ENCODE measurements at places on chromosomes 2 and 18.
A peak's percentile ranks its signal among the peaks of the same experiment; 100 is the strongest.

DNA sequence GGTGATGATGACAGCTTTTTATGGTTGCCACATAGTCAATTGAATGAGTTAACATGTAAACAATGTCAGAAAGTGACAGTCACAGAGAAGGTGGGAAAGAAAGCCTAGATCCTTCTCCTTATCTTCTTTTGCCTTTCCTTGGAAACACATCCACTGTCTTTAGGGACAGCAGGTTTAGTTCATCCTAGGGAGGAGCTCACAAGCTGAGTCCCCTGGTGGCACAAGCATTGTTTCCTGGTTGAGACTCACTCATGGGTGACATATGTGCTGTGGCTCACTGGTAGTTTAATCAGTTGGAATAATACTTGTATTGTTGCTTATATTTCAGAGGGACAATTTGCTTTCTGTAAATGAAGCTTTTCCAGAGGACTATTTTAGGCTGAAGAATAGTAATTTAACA lies 598.5 kb downstream of the CNTNAP5 start:
- DNase-seq: no peak

DNA sequence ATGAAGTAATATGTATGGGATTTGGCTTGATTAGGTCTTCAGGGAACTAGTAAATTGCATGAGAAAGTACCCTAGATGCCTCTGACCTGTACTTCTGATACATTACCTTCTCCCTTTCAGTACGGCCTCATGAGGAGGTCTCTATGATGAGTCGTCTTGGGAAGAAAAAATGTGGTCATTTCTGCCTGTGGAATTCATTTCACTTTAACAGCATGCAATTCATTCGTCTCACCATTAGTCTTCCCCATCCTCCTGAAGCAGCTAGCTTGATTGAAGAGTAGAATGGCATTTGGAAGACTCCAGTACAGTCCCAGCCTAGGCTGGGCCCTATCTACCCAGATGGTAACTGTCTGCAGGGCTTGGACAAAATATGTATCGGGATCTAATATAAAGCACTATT lies 52.2 kb downstream of the TMX3 start:
- DNase-seq: no peak

GRCh38 chr2:73373344-73373743 lies 12.3 kb upstream of the ALMS1 start:
- no peak for DNase-seq

DNA sequence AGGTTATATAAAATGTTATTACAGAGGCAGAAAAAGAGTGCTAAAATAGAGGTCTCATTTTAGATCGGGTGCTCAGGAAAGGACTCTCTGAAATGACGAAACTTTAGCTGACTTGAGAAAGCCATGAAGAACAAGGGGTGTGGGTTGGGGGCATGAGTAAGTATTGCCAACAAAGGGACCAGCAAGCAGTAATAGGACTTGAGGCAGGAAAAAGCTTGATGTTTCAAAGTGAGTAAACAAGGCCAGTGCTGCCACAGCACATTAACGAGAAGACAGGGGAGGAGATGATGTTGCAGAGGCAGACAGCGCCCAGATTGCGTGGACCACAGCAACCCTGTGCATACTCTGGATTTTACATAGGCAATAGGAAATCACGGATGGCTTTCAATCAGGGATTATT lies 318.8 kb downstream of the ZEB2 start:
- DNase-seq: no peak

DNA sequence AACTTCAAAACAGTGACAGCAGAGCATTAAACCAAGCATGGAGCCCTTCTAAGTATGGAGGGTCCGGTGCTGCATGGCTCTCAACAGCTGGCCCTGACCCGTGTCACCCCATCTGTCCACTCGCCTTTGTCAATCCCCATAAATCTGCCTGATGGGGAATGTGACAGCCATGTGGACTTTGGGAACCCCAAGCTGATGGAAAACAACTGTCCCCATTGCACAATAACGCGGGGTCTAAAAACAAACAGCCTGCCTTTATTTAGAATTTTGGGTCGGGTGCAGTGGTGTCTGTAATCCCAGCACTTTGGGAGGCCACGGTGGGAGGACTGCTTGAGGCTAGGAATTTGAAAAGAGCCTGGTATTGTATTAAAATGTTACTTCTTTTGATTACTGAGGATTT lies 17.1 kb upstream of the THADA start:
- DNase-seq: no peak

GRCh38 chr2:240425697-240426096 lies 9.8 kb upstream of the GPC1 start:
- no peak for DNase-seq

DNA sequence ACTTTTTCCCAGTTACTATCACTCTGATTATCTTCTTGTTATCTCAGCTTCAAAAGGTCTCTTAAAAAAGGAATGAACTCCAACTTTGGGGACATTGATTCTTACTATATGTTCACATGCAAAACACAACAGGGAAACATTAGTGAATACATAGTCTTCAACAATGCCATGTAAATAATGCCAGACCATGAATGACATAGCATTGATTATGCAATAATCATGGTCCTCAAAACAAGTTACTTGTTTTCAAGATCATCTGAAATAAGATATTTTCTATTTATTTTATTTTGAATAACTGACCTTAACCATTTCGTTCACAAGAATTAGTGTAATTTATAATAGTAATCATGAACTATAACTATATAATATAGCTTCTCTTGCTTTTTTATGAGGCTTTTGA lies 902.3 kb downstream of the MBD2 start:
- DNase-seq: no peak

DNA sequence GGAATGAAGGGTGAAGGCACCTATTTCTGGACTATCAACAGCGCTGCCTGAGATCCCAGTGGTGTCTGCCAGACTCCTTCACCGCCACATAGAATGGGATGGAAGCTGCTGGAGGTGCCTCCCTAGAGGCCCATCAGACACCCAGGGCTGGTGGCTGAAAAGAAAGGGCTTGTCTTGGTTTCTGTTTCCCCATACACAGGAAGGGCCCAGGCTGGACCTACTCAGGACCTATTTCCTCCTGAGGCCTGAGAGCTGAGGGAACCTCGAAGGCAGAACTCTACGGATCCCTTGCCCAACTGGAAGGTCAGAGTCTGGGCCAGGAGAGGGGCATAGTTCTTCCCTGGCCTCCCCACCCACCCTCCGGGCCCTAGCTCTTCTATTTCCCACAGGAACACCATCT lies 2.9 kb upstream of the CLEC4F start:
- DNase-seq: no peak

DNA sequence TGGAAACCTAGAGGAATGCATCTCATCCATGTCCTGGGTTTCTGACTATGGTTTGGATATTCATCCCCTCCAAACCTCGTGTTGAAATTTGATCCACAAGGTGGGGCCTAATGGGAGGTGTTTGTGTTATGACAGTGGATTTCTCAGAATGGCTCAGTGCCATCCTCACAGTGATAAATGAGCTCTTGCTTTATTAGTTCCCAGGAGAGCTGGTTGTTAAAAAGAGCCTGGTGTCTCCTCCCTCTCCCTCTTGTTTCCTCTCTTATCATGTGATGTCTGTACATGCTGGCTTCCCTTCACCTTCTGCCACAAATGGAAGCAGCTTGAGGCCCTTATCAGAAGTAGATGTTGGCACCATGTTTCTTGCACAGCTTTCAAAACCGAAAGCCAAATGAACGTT lies 424.3 kb downstream of the DCC start:
- no peak for DNase-seq

- no peak for DNase-seq
These were observed 426.5 kb downstream of the SLC4A3 start for GRCh38 chr2:220053919-220054318.

DNA sequence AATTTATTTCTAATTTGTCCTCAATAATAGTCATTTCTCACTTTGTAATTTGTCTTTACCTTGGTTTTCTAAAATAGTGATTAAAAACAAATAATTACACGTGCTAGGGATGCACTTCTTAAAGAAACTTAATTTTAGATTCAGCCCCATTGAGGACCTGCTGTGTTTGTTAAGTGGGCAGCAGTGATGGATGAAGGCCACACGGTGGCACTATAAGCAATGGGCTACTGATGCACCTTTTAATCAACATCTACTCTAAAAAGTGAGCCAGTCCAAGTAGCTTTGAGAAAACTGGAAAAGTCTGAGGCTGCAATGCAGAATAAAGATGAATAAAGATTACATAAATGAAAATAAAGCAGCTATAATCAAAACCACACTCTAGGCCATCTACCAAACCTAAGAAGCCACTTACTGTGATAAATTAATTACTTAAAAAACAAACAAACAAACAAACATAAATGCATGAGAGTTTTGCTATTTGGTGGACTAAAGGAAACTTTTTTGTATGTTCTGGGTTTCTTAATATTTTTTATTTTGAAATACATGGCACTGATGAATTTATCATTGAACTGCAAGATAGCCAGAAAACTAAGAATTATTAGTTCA lies 89.3 kb downstream of the PDE11A start:
- DNase-seq: no peak

- DNase-seq: no peak
These were observed 159.4 kb downstream of the CCDC148 start for GRCh38 chr2:158297120-158297519.

DNA sequence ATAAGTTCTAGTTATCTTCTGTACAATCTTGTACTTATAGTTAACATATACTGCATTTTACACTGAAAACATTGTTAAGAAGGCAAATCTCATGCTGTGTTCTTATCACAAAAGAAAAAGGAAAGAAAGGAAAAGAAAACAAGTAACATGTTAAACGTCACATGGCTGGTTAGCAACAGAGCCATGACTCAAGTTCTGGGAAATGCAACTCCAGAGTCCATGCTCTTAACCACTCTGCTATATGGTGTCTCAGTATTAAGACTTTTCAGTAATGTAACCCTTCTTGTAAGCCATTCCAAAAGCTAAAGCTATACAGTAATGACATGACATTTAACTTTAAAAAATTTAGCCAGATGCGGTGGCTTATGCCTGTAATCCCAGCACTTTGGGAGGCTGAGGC lies 181.4 kb downstream of the BARD1 start:
- no peak for DNase-seq

DNA sequence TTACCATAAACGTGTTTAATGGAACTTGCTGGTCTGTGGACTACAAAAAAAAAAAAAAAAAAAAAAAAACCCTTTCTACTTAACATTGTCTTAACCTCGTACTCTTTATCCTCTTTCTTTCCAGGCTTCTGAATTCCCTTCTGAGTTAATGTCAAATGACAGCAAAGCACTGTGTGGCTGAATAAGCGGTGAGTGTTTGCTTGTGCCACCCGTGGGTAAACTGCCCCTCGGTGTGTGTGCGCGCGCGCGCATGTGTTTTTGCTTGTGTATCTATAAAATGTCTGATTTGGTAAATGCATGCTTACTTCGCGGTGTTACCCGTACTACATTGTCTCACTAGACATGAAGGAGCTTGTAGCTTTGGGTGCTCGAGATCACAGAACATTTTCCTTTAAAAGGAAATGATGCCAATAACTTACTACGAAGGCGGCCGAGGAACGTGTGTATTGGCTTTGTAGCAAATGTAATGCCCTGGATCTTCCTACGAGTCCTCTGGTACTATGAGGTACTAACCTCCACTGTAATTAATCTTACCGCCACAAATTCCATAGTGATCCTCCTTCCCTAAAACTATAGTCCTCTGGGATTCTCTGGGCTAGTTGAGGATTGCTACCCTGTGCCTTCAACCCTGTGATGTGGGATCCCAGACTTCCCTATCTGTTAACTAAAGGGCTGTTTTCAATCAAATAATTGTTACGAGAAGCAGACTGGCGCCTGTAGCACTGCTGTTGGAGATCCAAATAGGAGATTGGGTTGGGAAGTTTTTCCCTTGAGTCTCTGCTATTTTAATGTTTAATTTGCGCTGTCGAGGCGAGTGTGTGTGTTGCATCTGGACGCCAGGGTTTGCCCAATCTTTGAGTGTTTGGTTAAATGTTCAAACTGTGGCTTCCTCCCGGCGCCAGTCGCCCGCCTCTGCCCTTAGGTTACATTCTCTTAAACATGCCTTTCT lies 1.1 kb downstream of the ID2 start:
- peak; percentile 31 for DNase-seq

GRCh38 chr2:147867050-147867449 lies 22.2 kb downstream of the ACVR2A start:
- no peak for DNase-seq

DNA sequence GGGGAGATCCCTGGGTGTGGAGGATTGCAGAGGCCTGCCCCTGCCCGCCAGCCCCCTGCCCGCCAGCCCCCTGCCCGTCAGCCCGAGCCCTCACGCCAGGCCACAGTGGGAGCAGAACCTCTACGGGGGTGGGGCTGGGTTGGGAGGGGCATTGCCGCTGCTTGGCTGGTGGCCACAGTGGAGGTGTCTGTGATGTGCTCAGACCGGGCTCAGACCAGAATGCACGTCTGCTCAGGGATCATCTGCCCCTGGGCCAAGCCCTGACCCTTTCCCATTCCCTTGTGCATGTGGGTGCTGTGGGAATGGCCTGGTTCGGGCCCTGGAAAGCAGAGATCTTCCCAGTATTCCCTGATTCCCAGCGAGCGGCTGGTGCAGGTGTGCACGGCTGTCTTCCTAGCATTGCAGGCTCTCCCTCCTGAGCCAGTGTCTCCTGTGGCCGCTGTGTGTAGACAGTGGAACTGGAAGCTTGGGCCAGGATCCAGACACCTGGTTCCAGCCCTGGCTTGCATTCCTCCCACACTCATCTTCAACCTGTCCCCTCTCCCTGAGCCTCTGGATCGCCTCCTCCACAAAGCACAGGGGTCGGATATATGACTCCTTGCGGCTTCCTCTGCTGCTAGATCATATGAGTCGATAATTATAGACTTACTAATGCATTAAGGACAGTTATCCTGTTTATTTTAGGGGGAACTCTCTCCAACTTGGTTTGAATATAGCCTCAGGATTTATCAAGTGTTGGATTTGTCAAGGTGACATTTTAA lies 161.6 kb downstream of the LDLRAD4 start:
- no peak for DNase-seq

- DNase-seq: no peak
These were observed 119.0 kb upstream of the FN1 start for GRCh38 chr2:215554689-215555498.

GRCh38 chr2:47607680-47608061 lies 175.3 kb upstream of the MSH6 start:
- no peak for DNase-seq

- no peak for DNase-seq
These were observed 608.8 kb downstream of the LRP1B start for GRCh38 chr2:141522048-141522447.

DNA sequence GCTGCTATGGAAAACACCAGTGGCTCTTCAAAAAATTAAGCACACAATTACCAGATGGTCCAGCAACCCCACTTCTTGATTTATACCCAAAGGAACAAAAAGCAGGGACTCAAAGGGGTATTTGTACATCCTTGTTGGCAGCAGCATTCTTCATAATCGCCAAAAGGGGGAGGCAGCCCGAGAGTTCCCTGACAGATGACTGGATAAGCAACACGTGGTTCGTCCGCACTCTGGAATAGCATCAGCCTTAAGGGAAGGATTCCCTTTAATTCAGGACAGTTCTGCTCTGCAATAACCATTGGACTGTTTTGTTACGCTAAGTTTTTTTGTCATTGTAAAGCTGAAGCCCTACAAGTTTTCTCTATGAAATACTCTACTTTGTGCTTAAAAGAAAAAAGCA lies 76.7 kb upstream of the TWIST2 start:
- no peak for DNase-seq

DNA sequence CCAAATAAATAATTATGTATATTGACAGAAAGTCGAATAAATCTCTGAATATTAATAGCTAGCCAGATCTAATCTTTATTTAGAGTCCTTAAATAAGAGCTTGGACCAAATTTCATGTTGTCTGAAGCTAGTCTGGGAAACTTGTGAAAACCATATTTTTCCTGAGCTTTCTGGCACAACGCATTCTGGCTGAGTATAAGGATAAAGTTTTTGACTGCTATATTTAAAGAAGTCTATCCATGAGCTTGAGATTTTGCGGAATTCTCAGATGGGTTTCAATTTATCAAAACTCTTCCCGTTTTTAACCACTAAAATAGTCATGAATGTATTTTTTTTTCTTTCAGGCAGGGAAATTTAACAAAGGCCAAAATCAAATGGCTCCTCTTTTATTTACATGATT lies 23.8 kb downstream of the FAP start:
- no peak for DNase-seq

Measured in CD4-positive, alpha-beta T cell (primary cell).